Stimulated activated CD4-positive, alpha-beta T cell treated with anti-CD3 and anti-CD28 coated beads, Interleukin-1b, Interleukin-23, amount 100 ng/mL, for 4 hours (primary cell): ENCODE measurements at places on chromosomes 7 and 10.

DNA sequence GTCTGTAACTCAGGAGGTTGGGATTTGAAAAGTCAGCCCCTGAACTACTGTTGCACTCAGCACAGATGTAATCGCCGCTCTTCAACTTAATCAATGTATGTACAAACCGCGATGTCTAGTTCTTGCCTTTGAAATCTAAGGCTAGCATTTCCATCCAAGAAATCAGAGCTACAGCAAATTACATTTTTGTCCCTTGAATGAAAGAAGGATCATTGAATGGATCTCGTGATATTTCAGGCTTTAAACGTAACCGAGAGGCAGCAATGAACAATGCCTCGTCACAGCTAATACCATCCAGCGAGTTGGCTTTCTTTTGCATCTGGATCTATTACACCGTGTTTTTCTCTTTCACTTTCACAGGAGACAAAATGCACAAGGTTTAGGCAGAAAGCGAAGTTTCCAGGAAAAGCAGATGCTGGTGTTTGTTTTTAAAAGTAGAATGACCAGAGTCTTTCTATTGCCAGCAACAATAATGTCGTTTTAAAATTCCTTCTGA, 5.5 kb downstream of the SKIDA1 start:
- no peak for DNase-seq

GRCh38 chr10:73898730-73899410, 12.1 kb upstream of the PLAU start:
- no peak for DNase-seq

GRCh38 chr10:114199239-114199638, 20.1 kb downstream of the TDRD1 start:
- no peak for DNase-seq

DNA sequence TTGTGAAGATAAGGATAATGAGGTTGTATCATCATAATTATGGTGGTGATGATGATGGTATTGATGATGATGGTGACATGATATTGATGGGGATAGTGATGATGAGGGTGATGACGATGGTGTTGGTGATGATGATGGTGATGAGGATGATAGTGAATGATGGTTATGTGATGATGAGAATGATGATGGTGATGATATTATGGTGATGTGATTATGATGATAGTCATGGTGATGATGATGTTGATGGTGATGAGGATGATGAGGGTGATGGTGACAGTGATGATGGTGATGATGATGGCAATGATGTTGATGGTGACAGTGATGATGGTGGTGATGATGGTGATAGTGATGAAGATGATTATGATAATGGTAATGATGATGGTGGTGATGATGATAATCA, 299.9 kb upstream of the ADARB2 start:
- DNase-seq = no peak

DNA sequence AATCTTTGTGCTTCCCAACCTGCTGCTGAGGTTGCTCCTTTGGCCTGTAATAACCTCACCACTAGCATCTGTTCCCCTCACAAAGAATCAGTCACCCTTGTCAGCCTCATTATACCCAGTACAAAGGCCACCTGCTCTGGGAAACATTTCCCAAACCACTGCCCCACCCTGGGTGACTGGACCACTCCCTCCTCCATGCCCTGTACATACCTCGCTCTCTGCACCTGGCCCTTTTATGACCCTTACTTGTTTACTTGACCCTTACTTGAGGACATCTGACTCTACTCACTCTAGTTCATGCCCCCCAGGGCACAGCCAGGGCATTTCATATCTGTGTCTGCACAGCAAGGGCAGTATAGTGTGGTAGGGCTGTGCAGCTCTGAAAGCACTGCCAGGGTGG, 21.4 kb upstream of the AOC1 start:
- no peak for DNase-seq

DNA sequence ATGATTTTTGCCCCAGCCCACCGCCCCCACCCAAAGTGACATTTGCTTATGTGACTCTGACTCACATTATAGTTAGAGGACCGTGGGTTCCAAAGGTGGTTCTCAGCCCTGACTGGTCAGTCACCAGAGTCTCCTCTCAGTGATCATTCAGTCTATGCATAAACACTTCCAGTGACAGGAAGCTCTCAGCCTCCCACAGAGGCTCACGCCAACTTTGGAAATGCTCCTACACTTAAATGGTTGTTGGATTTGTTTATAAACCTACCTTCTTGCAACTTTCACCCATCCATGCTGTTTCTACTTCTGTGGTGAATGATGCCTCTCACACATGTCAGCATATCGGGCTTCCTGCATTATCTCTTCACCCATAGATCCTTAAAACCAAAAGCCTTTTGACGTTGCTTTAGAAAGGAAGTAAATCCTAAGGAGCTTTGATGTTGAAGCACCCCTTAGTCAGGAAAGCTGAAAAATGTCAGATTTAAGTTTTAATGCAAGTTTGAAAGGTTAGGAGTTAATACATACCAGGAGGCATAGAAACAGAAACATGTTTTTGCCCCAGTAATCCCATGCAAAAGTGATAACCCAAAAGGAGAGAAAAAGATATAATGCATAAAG, 46.5 kb upstream of the FGL2 start:
- no peak for DNase-seq

GRCh38 chr7:88306590-88307048, at the start of gene STEAP4:
Gene STEAP4, minus strand, starts transcription at chr7:88306894. Its CDS starts 22,625 bp downstream, at chr7:88284269.
- DNase-seq = no peak

DNA sequence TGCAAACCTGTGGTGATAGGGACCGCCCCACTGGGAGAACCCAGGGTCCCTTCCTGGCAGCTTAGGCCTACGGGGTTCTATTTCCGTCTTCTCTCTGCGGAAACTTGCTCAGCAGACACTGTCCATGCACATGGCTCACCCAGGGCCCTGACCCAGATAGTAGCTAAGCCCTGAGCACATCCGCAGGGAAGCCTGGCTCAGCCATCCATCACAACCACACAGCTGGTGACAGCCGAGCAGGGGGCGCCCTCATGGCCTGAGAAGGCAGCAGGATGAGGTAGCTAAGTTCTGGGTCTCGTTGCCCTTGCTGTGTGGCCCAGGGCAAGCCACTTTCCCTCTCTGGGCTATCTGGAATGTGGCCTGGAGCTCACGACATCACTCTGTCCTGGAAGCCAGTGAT, 23.3 kb downstream of the NPTX2 start:
- no peak for DNase-seq

DNA sequence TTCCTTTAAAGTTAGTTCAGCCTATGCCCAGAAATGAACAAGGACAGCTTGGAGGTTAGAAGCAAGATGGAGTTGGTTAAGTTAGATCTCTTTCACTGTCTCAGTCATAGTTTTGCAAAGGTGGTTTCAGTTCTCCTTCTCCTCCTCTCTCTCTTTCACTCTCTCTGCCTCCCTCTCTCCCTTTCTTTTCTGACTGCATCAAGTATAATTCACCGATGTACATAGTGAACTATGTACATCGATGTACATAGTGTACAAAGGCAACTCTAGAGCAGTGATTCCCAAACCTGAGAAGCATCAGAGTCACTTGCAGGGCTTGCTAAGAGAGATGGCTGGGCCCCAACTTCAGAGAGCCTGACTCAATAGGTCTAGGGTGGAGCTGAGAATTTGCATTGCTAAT, 1259.7 kb downstream of the TYW1 start:
- DNase-seq = no peak

DNA sequence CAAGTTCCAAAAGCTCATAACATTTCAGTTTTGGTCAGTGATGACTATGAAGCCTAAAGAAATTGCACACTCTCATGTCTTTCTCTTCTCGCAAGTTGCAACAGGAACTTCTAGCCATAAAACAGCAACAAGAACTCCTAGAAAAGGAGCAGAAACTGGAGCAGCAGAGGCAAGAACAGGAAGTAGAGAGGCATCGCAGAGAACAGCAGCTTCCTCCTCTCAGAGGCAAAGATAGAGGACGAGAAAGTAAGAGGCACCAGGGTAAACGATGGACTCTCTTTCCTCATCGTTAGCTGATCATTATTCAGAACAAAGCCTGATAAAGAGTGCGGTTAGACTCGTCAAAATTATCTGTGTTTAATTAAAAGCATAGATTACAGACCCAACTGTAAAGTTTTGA, 94.7 kb downstream of the HDAC9 start:
- DNase-seq = no peak

- DNase-seq = no peak
Observed at GRCh38 chr7:159191236-159191635, 46.6 kb upstream of the VIPR2 start.

DNA sequence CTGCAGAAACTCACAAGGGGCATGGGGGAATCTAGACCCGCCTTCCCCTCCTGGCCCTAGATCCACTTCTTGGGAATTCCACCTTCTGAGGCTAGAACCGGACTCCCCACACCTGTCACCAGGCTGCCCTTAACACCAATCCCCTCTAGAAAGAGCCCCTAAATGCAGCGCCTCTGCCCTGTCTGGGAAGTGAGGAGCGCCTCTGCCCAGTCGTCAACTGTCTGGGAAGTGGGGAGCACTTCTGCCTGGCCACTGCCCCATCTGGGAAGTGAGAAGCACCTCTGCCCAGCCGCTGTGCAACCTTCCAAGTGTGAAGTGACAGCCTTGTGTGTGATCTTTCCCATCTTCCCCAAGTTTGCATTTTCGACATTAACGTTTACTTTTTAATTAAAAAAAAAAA, 8.8 kb downstream of the RCC1L start:
- DNase-seq = no peak

DNA sequence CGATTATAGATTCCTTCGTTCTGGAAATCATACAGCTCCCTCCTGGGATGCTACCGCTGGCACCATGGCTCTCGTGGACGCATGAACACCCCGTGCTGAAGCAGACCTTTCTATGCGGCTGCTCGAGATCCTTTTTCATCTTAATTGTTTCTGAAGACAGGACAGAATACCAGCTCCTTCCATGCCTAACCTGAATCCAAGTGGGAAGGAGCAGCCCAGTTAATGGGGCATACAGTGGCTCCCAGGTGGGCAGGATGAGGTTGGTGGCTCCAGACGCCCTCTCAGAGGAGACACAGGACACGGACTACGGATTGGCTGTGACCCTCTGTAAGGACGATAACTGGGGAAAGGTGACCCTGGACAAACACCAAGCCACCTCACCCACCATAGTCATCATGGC, 18.4 kb upstream of the LOXL4 start:
- no peak for DNase-seq

DNA sequence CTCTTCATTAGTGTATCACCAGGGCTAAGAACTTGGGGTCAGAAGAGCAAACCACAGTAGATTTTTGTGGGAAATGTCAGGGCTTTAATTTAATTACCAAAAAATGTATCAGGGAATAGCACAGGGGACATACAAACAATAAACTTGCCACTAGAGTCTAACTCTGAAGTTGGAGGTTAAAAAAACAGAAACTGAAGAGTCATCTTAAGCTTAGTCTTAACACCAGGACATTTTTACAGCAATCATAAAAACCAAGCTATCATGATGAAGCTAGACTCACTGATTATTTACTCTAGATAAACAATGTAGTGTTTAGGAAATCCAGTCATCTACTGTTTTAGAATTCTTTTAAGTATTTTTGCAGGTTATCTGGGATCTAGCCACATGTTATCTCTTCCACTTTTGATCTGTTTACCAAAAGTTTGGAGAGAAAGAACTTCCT, 48.4 kb upstream of the GLI3 start:
- no peak for DNase-seq

DNA sequence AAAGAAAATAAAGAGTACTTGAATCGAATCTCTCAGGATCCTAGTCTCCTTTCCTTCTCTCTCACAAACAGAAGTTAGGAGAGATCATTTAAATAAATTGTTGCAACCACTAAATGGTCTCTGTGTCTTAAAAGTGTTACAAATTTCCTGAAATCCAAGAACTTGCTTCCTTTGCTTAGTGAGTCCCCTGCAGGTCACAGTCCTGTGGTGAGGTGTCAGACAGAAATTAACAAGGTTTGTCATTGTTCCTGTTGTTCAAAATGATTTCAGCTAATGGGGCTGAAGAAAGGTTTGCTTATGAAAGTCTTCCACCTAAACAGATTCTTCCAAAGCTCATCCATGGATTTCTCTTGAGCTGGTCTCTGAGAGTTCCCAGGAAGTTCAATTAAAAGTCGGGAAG, 151.6 kb upstream of the SLC26A5 start:
- no peak for DNase-seq

GRCh38 chr7:131346885-131347592, 19.4 kb downstream of the MKLN1 start:
- no peak for DNase-seq

DNA sequence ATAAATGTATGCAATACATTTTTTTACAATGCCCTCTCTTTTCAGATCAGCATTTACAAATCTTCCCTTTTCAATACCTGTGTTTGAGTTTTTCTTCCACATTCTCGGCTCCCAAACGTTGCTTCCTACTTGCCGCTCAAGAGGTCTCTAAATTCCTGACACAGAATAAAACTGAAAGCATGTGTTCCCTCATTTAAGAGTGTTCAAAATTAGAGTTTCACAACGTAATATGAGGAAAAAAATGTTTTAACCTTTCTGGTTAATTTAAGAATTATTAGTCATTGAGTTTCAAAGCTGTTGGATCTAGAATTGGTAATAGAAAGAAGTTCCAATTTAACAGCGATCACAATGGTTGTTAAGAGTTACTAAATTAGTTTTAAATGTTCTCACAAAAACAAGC, 100.4 kb downstream of the ARID5B start:
- DNase-seq = no peak

GRCh38 chr10:118072840-118073239, 26.1 kb upstream of the RAB11FIP2 start:
- no peak for DNase-seq

DNA sequence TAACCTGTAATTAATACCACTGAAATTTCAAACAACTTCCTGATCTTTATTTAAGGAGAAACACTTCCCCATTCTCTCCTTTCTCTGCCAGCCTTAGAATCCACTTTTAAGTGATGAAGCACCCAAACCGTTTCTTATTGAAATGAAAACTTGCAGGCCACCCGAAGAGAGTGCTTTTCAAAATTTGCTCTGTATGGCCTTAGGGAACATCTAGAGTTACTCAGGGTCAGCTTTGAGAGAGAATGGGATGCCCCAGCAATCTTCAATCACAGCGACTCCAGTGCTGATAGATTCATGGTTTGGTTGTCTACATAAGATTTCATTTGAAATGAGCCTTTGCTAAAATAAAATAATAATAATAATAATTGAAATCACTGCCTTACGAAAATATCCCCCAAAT, 323.1 kb downstream of the PCLO start:
- DNase-seq = no peak

- no peak for DNase-seq
Observed at GRCh38 chr10:132496360-132497062, 41.1 kb upstream of the INPP5A start.

DNA sequence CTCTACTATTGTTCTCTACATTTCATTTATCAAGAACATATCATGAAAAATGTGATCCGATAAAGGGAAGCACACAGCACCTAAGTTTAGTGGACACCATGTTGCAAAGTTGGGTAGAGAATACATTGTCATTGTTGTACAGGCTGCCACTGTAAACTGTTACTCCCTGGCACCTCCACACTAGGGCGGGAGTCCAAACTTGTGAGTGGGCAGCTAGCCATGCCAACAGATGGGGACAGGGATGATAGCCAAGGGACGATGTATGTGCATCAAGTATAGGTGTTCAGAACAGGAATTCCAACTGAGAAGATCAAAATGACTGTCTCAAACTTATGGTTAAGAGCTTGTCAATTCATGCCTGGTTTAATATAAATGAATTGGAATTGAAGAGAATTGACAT, 31.1 kb upstream of the COMMD3 start:
- DNase-seq = no peak
